Hematopoietic multipotent progenitor cell (in vitro differentiated cells): ENCODE measurements at places on chromosomes 3 and 15.
A peak's percentile ranks its signal among the peaks of the same experiment; 100 is the strongest.

- no peak for DNase-seq
Measured at GRCh38 chr15:86871964-86872363, 792.3 kb downstream of the AGBL1 start.

DNA sequence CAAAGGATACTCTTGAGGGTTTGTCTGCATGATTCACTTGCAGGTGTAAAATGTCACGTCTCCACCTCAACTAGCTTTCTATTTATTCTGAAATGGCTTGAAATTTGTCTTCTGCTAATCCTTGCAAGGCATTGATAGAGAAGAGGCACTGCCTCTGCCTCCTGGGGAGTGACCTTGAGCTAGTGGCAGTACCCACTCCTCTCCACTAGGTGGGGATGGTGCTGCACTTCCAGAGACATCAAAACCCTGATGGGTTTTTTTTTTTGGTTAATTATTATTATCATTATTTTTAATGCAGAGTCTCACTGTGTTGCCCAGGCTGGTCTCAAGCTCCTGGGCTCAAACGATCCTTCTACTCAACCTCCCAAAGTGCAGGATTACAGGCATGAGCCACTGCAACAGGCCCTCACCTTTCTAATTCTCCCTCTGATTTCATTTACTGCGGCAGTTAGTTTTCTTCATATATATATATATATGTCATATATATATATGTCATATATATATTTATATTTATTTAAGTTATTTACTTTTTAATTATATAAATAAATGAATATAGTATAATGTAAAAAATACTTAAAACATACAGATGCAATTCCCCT, 117.6 kb upstream of the EIF1B start:
- DNase-seq = peak; percentile 75

GRCh38 chr3:32384938-32385337, 6.7 kb upstream of the CMTM7 start:
- no peak for DNase-seq

GRCh38 chr3:170477395-170477794, 58.7 kb downstream of the CLDN11 start:
- no peak for DNase-seq

- peak; percentile 40 for DNase-seq
Measured at GRCh38 chr3:150495563-150496168, 50.6 kb downstream of the SERP1 start.

DNA sequence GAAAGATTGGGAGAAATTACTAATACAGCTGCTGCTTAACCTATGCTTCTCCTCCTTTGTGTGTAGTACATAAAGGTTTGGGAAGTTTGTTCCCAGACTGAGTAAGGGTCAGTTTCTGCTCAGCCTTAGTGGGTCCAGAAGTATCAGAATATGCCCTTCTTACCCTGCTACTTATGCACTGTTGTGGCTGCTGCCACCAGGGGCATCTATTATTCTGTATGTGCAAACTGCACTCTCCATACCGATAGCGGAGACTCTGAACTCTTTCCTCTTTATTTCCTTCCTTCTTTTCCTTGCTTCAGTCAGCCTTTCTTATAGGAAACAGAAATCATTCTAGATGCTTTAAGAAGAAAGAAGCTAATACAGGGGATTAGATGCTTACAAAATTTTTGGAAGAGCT, 4.0 kb downstream of the NEDD4 start:
- DNase-seq = no peak

- no peak for DNase-seq
Measured at GRCh38 chr3:25426408-25426807, 1.7 kb upstream of the RARB start.

DNA sequence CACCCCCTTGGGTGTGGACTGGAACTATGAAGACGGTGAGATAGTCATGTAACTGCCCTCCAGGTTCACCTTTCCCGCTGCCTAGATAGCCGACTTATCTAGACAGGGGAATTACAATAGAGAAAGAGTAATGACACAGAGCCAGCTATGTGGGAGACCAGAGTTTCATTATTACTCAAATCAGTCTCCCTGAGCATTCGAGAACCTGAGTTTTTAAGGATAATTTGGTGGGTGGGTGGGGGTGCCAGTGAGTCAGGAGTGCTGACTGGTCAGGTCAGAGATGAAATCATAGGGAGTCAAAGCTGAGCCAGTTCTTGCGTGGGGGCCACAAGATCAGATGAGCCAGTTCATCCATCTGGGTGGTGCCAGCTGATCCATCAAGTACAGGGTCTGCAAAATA, 19.7 kb upstream of the DNAJC19 start:
- no peak for DNase-seq

GRCh38 chr15:52486003-52486996, 42.4 kb downstream of the MYO5A start:
- DNase-seq = no peak

- peak; percentile 64 for DNase-seq
Measured at GRCh38 chr15:67107014-67107812, 41.8 kb downstream of the SMAD3 start.

DNA sequence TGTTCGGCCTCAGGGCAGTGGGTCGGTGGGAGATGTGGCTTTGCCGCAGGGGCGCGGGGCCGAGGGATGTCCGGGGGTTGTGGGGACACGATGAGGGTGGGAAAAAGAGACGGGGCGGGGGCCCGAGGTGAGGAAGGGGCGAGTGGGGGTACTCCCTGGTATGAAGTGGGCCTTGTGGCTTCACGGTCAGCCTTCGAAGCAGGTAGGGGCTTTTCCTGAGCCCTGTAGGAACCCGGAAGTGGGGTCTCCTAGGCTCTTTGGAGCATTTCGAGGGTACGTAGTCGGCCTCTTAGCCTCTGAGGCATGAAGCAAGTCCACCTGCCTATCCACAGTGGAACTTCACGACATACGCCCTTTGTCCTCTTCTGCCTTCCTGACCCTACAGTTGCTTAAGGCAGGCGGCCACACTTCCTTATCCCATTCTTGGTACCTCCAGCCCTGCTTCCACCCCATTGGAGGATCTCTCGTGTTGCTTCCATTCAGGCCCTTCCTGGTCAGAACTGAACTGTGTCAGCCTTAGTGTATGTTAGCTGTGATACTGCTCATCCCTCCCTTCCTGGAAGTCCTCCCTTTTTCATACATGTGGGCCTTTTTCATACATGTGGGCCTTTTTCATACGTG, 389 bp downstream of the ARPC4 start:
- DNase-seq = no peak

DNA sequence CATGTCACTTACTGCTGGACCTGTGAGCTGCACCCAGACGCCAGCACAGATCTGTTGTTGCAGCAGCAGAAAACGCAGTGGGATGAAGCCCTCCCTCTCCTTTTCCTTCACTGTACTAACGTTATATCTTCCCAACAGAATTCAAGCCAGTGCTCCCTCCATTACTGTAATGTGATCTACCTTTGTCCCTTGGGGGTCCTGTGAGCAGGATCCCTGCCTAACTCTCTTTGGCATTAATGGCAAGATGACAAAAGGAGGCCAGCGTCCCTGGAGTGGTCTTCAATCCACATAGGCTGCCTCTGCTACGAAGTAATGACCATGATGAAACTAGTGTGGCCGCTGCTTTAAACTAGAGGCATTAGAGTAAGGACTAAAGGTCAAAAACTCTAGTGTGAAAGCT, 69.3 kb upstream of the SOX14 start:
- DNase-seq = no peak

DNA sequence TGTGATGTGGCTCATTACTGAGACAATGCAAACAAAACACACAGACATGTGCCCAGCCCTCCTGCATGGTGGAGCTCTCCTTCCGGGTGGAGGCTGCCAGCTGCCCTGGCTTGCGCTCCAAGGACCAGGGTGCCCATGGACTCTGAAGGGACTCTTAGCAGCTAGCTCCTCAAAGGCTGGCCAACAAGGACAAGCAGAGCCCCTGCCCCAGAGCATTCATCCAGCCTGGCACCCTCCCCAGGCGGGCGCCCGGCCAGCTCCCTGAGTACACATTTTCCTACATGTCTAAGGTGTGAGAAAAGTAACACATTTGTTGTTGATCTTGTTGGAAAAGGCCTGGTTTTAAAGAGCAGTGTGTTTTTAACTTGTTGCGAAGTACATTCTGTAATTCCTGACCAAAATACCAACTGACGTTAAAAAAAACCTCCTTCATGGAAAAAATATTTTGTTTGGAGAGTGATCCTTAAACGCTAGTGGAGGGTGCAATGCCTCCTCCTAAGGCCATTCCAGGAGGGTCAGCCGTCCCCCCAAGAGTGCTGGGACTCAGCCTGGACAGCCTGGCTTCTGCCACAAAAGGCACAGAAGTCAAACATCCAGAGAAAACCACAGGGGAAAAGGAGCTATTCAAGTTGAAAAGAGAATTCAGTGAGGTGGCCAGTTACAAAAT, 86.9 kb downstream of the KLF15 start:
- no peak for DNase-seq

- DNase-seq = no peak
Measured at GRCh38 chr3:123552095-123552714, 32.6 kb downstream of the HACD2 start.

- no peak for DNase-seq
Measured at GRCh38 chr3:153640689-153641665, 479.0 kb downstream of the RAP2B start.

DNA sequence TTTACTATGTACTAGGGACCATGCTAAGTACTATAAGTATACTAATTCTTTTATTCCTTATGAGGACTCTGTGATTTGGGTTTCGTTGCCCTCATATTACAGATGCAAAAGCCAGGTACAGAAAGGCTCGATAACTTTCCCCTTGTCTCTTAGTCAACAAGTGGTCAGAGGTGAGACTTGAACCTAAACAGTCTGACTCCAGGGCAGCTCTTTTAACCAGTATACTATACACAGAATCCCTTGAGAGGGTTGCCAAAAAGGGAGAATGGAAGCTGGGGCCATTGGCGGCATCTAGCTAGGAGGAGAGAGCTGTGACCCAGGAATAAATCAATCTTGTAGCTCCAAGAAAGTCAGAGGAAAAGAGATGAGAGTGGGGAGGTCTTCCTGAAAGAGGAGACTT, 92.4 kb downstream of the TOP2B start:
- no peak for DNase-seq

- no peak for DNase-seq
Measured at GRCh38 chr3:125622381-125622791, 27.1 kb upstream of the OSBPL11 start.

DNA sequence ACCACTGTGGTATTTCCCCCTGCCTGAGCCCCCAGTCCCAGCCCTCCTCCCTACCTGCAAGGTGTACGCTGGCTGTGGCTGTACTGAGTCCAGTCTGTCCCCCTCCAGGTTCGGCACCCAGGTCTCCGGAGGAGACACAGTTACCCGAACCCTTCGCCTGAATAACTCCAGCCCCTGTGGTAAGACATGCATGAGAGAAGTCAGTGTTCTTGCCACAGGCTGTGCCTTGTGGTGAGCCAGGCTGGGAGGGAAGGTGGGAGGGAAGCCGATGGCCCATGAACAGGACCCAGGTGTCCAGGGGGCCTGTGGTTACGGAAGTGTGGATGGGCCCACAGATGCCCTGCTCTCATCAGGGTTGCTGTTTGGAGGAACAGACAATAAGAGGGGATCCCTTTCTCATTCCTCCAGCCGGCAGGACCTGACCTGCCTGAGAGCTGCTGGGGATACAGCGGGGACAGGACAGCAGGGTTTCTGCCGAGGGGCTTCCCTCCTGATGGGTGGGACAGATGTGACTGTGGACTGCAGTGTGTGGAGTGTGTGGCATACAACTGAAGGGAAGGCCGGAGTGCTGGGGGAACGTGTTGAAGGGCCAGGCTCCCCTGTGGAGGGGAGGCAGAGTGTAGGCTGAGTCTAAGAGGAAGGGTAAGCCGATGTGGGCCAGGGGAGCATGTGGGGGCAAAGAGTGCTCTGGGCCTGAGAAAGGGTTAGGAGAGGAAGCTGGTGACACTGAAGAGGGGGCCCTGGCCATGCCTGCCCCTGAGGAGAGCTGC, 21.9 kb downstream of the ACAA1 start:
- no peak for DNase-seq

DNA sequence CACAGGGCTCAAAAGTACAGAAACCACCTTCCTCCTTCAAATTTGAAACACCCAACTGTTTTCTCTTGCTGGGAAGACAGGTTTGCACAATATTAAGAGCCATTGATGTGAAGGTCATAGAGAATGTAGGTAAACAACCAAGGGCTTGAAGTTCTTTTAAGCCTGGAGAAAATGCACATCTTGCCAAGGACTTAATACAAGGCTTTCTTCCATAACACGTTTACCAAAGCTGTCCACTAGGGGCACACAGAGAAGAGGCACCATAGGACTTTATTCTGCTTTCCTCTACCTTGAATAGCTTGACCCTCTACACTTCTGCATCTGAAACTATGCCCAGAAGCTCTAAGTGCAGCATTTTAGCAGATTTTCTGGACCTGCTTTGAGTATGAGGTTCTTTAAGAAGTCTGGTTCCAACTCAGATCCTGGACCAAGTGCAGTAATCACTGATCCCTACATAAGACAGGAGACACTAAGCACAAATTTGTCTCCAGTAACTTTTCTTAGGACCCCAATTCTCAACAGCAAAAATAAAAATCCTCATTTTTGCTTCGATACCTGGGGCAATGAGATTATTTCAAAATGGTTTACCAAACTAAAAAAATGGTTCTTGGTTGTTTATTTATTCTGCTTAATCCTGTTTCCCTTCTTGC, 138.0 kb downstream of the FBN1 start:
- peak; percentile 37 for DNase-seq

- no peak for DNase-seq
Measured at GRCh38 chr3:52535411-52536111, 844 bp upstream of the UQCC5 start.

GRCh38 chr3:46130631-46131310, 77.3 kb downstream of the CCR1 start:
- no peak for DNase-seq

- no peak for DNase-seq
Measured at GRCh38 chr15:62940755-62941361, 101.7 kb upstream of the TPM1 start.

GRCh38 chr3:11610700-11611275, 32.9 kb downstream of the VGLL4 start:
- DNase-seq = no peak

DNA sequence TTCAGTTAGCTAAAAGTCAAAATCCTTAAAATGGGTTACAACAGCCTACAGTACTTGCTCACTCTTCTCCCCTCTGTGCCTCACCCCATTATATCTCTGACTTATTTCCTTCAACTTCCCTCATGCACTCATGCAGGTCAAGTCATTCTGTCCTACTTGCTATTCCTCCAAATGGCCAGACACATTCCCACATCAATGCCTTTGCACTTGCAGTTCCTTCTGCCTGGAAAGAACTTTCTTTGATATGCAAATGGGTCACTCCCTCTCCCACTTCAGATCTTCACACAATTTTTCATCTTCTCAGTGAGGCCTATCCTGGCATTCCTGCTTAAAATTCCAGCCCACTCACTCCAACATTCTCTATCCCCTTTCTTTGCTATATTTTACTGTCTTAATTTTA, 547.2 kb upstream of the TGFBR2 start:
- no peak for DNase-seq

DNA sequence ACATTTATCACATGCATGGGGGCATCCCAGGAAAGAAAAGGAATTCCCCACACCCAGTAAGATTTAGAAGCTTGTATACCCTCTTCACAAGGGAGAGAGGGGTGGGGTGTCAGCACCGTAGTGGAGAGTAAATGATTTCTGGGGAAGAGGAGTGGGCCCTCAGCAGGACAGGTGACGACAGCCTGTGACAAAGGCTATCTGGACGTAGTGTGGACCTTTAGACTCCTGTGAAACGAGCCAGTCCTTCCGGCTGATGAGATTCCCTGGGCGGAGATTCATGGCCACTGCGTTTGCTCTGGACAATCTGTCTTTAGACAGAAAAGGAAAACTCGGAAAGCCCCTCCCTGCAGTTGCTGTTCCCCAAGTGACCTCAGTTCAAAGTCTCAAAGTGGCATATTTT, 1.7 kb upstream of the FAM3D start:
- no peak for DNase-seq

- no peak for DNase-seq
Measured at GRCh38 chr15:42405863-42406482, 46.7 kb downstream of the CAPN3 start.
